Activated gamma-delta T cell treated with anti-CD3 and anti-CD28 coated beads, Interleukin-2, amount 50 U/mL, for 16 hours (primary cell): ENCODE measurements at places on chromosomes 4 and X.

DNA sequence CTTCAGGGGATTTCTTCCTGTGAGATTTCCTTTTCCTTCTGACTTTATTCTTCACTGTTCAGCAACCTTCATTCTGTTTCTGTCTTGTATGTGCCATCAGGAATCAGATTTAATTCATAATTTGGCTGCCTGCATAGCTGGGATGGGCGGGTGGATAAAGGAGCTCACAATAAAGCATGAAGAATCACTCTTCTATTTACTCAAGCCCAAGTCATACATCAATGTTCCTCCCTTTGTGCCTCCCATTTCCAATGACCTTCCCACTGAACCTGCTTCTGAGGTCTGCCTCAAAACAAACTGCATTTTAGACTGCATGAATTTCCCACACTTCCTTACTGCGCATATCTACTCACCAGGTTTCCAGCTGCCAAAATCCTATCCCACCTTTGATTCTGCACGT lies 14.0 kb downstream of the PDGFC start:
- DNase-seq, result no peak

DNA sequence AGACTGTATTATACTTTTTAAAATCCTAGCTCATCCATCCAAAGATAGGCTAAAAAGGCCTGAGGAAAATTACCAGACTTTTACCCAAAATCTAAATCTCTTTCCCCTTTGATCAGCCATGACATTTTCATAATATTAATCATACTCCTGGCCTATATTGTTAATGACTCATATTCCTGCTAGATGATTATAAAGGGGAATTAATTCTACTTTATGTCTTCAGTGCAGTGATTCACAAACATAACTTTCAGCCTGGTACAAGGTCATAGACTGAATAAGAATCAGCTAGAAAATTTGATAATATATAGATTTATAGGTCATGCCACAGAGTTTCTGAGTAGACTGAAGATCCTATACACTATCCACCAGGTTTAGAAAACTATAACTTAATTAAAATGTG lies 1905.4 kb downstream of the C4orf33 start:
- no peak for DNase-seq

- DNase-seq, result no peak
These were observed 182.9 kb downstream of the ZIC3 start for GRCh38 chrX:137748827-137749226.

- no peak for DNase-seq
These were observed 759.3 kb downstream of the FSTL5 start for GRCh38 chr4:161404346-161405110.

- DNase-seq, result no peak
These were observed 236.9 kb downstream of the CHIC1 start for GRCh38 chrX:73799888-73800287.

DNA sequence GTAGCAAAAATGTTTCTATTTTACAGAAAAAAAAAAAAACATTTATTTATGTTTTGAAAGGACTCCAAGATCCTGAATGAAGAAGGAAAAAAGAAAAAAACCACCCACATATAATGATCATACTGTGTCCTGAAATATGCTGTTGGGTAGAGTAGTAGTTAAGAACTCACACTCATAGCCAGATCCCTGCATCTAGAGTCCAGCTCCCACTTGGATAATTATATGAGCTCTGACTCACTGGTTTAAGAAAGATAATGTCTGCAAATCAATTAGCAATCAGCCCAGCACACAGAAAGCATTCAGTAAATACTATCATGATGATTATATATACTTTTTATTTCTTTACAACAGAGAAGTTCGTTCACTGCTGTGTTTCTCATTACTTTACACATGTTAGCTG lies 46.7 kb upstream of the MXRA5 start:
- no peak for DNase-seq

DNA sequence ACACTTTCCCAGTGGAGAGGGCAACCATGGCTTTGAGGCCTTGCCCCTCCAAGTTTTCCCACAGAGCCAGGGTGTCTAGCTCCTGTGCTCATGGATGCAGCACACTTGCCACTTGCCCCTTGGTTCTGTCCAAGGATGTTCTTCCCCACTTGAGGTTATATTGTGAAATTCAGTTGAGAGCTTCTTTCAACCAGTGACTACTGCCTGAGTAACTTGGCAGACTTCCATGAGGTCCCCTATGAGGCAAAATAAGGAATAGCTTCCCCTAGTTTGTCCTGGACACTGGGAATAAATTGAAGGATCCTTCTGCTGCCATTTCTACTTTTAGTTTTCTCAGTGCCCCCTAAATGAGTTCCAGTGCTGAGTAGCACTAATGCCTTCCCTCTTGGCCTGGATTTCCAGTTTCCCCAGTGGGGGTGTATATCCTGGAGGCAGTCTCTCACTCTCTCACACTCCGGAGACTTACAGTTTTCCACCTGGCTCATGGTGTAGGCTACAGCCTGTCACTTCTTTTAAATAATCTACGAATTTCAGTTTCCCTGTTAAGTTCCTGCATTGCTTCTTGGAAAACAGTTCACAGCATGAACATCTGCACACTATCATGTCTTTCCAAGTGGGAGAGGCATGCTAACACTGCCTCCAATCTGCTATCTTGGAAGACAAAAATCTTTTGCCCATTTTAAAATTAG lies 36.4 kb upstream of the ADH4 start:
- DNase-seq, result no peak

DNA sequence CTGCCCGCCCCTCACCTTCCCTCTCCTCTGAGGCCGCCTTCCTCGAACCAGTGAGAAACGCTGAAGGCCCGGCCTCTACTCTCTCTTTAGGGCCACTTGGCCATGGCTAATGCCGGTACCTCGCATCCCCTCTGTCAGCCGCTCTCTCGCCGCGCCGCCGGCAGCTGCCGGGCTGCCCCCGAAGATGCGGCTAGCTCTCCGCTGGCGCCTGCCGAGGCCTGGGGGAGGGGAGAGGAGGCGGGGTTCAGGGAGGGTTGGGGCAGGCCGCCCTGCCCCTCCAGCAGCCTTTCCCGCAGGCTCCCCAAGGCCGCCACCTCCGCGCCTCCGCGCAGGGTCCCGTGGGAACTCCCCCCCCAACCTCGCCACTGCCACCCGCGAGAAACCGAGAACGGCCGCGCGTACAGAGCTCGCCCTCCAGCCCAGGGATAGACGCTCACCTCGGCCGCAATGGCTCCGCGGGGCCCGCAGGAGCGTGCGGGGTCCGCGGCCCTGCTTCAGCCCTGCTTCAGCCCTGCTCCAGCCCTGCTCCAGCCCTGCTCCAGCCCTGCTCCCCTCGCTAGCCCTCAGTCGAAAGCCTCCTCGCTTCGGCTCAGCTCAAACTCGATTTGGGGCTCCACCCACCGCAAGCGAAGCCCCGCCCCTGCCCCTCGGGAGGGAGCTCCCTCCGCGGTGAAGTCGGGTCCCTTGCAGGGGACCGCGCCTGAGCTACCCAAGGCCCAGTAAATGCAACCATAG lies at the start of gene HUWE1:
TSS of gene HUWE1 (minus strand) at position 569 of the 735 bp plus-strand sequence. CDS start 32,612 bp downstream, outside the sequence.
- peak; percentile 76 for DNase-seq

DNA sequence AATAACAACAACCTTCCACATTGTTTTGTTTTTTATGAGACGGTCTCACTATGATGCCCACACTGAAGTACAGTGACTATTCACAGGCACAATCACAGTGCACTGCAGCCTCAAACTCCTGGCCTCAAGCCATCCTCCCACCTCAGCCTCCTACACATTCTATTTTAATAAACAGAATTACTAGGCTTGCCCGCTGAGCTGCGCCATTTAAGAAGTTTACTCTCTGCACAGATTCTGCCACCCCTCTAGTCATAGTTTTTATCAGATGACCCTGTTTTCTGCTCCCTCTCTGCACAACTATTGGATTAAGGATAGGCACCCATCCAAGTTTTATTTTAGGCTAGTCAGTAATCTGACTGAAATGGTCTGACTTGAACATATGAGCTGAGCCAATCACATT lies 11.3 kb upstream of the COX18 start:
- no peak for DNase-seq

DNA sequence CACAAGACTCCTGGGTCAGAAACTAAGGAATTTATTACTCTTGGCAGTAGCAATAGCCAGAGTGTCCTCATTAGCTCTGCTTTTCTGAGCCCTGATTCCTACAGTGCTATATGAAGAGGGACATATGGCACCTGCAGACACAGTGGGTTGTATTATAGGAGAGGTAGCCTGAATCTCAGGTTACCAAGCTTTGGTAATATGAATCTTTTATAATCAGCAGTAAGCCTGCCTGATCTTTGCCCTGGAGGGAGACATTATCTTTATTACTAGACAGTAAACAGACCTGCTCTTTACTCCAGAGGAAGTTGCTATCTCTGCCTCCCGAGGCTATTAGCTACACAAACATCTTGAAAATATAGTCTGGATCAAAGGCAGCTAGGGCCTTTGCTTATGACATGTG lies 62.5 kb upstream of the HOPX start:
- DNase-seq, result no peak

DNA sequence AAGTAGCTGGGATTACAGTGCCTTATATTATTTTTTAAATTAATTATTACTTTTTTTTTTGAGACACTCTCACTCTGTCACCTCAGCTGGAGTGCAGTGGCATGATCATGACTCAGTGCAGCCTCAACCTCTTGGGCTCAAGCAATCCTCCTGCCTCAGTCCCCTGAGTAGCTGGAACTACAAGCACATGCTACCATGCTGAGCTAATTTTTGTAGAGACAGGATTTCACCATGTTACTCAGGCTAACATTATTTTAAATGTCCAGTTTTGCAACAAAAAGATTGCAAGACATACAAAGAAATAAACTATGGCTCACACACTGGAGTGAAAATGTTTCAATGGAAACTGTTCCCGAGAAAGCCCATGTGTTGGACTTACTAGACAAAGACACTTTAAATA lies 59.2 kb downstream of the MND1 start:
- DNase-seq, result no peak

DNA sequence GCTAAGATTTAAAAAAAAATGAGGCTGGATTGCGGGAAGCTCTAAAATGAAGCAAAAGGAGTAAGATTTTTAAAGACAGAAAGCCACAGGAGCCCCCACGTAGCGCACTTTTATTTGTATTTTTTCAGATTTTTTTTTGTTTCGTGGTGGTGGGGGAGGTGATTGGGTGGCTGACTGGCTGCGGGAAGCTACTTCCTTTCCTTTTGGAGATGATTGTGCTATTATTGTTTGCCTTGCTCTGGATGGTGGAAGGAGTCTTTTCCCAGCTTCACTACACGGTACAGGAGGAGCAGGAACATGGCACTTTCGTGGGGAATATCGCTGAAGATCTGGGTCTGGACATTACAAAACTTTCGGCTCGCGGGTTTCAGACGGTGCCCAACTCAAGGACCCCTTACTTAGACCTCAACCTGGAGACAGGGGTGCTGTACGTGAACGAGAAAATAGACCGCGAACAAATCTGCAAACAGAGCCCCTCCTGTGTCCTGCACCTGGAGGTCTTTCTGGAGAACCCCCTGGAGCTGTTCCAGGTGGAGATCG lies 908 bp downstream of the PCDH10 start:
- DNase-seq, result no peak

DNA sequence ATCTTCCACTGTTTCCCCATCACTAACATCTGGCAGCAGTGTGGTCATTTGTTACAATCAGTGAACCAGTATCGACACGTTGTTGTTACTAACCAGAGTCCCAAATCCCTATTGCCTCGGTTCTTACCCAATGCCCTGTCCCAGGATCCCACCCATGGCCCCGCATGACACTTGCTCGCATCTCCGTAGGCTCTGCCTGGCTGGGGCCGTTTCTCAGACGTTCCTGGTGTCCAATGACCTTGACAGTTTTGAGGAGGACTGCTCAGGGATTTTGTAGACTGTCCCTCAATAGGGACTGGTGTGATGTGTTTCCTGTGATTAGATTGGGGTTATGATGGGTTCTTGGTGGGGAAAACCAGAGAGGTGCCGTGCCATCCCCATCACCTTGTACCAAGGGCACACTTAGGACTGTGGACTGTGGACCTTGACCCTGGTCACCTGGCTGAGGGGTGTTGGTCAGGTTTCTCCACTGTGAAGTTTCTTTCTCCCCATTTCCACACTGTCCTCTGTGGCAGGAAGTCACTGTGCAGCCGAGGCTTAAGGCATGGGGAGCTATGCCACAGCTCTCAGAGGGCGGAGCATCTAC lies 108.4 kb downstream of the ADRA2C start:
- DNase-seq, result no peak

DNA sequence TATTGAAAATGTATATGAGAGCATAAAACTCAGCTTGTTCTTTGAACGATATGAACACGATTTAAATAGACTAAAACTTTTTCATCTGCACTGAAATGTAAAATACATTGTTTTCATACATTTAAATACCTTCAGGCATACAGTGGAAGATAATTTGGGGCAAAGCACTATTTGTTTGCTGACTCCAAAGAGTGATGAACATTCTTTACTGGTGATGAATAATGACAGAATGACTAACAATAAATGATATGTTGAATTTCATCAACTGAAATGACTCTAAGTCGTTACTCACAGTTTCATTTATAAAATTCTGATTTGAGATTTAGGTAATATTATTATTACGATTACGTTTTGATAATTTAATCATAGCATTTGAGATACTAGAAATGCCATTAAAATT lies 1160.1 kb downstream of the NLGN4X start:
- DNase-seq, result no peak

- DNase-seq, result no peak
These were observed 28.3 kb downstream of the SEC24D start for GRCh38 chr4:118807659-118808058.

GRCh38 chr4:153594210-153594609 lies 89.9 kb upstream of the TLR2 start:
- no peak for DNase-seq

DNA sequence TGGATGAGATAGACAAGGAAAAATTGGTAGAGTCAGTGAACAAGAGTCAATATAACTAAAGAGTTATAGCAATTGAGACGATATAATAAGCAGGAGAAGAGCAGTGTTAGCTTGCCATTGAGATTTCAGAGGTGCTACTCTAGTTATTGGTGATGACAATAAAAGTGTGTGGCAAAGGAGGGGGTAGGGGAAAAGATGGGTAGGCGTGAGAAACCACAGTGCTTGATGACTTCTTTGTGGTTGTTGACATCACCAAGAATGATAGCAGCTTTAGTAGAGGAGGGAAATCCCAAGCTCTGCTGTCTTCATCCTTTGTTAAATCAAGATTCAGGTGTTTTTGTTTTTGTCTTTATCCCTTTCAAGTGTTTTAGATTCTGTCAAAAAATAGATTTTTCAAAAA lies 179.9 kb upstream of the PPP3CA start:
- DNase-seq, result peak; percentile 63

GRCh38 chr4:103137446-103137827 lies 37.8 kb upstream of the BDH2 start:
- DNase-seq, result no peak

DNA sequence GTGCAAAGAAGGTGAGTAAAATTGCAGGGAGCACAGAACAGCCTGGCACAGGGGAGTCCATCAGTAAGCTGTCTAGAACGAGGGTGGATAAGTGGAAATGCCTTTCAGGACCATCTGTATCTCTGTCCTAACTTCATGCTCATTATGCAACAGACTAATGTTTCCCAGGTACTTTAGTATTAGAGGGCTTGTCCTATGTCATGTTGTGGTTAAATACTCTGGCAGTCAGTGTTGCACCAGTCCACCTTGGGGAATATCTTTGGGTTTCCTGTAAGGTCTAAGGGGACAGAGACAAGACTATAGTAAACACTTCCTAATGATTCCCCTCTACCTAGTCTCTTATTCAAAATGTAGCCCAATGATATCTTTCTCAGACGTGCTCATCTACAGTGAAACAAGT lies 21.3 kb downstream of the NOCT start:
- DNase-seq, result no peak
